ENCODE measurements at places on chromosomes 2 and 18. TPM values are rescaled to one million over a fixed set of nuclear protein-coding genes. Genes with fewer than 3 reads are reported as not detected.
A peak's percentile ranks its signal among the peaks of the same experiment; 100 is the strongest.

Gene SKOR2
- 0.43 TPM for total RNA-seq

- H3K4me1 ChIP-seq, result no peaks in the 10 kb centered on the region
- H3K27ac ChIP-seq, result no peak overlapping the region
- no peak for DNase-seq
- H3K27me3 ChIP-seq, result no peaks in the 10 kb centered on the region
These were observed 23.1 kb upstream of the ATG16L1 start for GRCh38 chr2:233228376-233228775.

Gene WDR54
- 27.5 TPM for total RNA-seq

DNA sequence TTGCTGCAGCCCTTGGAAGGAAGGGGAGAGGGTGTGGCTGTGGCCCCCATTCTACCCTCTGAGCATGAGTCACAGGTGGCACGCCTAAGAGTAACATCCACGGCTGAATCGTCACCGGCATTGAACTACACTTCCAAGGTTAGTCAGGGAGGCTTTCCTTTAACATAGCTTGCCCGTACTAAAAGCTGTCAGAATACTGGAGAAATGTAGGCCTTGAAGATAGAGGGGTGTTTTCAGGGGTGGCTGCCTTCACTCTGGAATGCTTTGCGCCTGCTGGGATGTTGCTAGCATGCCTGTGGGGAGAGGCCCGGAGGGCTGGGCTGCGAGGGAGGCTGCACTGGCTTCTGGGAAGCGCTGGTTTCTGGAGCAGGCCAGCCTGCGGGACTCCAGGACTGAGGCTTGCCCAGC is 333.7 kb downstream of the AGAP1 start:
- no peak for DNase-seq
- no peak overlapping the region for H3K27ac ChIP-seq
- H3K27me3 ChIP-seq, result no peaks in the 10 kb centered on the region
- H3K36me3 ChIP-seq, result no peaks in the 10 kb centered on the region
- no peak overlapping the region for H3K4me3 ChIP-seq
- H3K4me1 ChIP-seq, result no peaks in the 10 kb centered on the region

- no peaks in the 10 kb centered on the region for H3K36me3 ChIP-seq
- peaks cover 9% of the 10 kb centered on the region for H3K4me1 ChIP-seq
- DNase-seq, result peak; percentile 16
- H3K4me3 ChIP-seq, result peak overlapping the region; percentile 83
These were observed 1.0 kb upstream of the PRKD3 start for GRCh38 chr2:37325625-37326071.

- DNase-seq, result no peak
- no peak overlapping the region for H3K27ac ChIP-seq
- no peaks in the 10 kb centered on the region for H3K27me3 ChIP-seq
- no peak overlapping the region for H3K4me3 ChIP-seq
- no peaks in the 10 kb centered on the region for H3K36me3 ChIP-seq
These were observed 173.6 kb downstream of the LDLRAD4 start for GRCh38 chr18:13392029-13392750.

GRCh38 chr2:55590810-55591440 is 26.5 kb downstream of the PPP4R3B start:
- no peak for DNase-seq
- H3K27me3 ChIP-seq, result no peaks in the 10 kb centered on the region
- no peaks in the 10 kb centered on the region for H3K4me1 ChIP-seq
- no peak overlapping the region for H3K27ac ChIP-seq
- H3K36me3 ChIP-seq, result no peaks in the 10 kb centered on the region
- no peak overlapping the region for H3K4me3 ChIP-seq

- DNase-seq, result no peak
- no peaks in the 10 kb centered on the region for H3K36me3 ChIP-seq
- H3K27me3 ChIP-seq, result no peaks in the 10 kb centered on the region
- no peak overlapping the region for H3K27ac ChIP-seq
- peaks cover 9% of the 10 kb centered on the region for H3K4me1 ChIP-seq
These were observed 1.0 kb upstream of the ORC2 start for GRCh38 chr2:200964498-200964897.

GRCh38 chr18:32300914-32301313 is 111.1 kb downstream of the MEP1B start:
- H3K4me3 ChIP-seq, result no peak overlapping the region
- H3K4me1 ChIP-seq, result no peaks in the 10 kb centered on the region
- no peak for DNase-seq
- no peaks in the 10 kb centered on the region for H3K36me3 ChIP-seq
